CD4-positive, alpha-beta T cell treated with Interleukin-12 subunit alpha and Interleukin-12 subunit beta, for 1 hour (primary cell): ENCODE measurements at places on chromosomes 4 and X.

DNA sequence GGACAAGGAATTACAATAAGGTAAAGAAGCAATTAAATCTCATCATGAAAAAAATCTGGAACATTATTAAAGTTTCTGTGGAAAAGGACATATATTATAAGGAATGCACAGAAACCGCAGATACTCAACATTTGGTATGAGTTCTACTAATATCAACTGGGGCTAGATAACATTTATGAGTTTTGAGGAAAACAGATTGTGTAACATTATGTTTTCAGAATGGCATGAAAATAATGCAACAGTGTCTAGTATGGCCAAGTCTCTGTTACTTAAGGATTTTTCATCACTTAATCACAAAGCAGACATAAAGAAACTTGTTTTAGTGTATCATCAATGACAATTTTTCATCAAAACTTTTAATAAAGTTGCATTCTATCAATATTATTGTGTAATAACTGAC is 785.0 kb downstream of the GLUD2 start:
- DNase-seq = no peak

- no peak for DNase-seq
Measured at GRCh38 chr4:94063084-94063483, 144.6 kb upstream of the SMARCAD1 start.

DNA sequence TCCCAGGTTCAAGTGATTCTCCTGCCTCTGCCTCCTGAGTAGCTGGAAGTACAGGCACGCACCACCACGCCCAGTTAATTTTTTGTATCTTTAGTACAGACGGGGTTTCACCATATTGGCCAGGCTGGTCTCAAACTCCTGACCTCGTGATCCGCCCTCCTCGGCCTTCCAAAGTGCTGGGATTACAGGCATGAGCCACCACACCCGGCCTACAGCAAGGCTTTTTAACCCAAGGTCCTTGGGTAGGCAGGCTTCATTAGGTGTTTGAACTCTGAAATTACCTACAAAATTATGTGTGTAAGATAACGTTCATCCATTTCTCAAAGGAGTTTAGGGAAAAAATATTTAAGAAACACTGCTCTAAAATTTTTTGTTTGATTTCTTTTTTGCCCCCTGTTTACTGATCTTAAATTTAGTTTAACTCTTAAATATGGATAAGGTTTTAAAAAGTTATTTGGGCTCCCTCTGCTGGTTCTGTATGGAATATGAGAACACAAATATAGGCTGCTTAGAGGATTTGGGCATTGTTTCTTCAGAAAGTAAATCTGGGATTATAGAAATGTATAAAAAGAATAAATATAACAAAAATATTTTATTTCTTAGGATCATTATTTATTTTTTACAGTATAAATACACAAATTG is 92.8 kb downstream of the CBR4 start:
- peak; percentile 13 for DNase-seq

GRCh38 chr4:130210864-130211263 is 1114.9 kb downstream of the C4orf33 start:
- no peak for DNase-seq

- no peak for DNase-seq
Measured at GRCh38 chrX:148784856-148785255, 284.4 kb downstream of the AFF2 start.

GRCh38 chr4:123418351-123418931 is 21.8 kb downstream of the SPRY1 start:
- DNase-seq = no peak

DNA sequence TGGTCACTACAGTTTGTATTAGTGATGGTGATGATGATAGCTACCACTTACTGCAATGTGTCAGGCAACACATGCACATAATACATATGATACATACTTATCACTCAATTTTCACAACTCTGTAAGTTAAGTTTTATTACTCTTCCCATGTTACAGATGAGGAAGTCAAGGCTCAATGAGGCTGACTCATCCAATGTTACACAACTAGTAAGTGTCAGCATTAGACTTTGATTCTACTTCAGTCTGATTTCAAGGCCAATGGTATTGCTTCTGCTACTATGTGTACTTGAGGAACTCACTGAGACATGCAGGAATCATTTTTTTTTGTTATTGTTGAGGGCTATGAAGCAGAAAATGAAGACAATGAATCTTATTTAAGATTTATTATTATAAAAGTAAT is 96.4 kb upstream of the TRPC5OS start:
- DNase-seq = no peak

DNA sequence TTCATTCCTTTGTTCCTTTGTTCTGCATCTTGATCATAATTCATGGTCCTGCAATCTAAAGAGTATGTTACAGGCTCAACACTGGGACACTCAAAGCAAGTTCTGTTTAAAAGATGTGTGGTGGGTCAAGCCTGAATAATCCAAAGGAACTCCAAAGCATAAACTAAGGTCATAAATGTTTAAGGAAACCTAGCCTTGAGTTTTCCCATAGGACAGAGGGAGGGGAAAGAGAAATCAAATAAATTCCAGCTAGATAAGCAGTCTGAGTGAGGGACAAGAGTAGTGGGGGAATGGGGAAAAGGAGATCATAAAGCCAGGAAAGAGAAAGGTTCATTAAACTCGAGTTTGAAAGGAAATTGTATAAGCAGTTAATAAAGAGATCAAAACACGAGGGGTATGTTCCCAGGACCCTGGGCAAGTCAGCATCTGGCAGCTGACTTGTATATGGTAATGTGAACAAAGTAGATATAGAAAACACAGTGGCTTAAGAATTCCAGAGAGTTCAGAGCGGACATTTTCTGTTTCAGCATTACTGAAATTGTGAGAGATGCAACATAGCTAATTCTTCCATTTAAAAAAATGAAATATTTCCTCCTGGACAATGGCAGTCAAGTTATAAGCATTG is 125.8 kb upstream of the EDNRA start:
- DNase-seq = no peak

- DNase-seq = no peak
Measured at GRCh38 chr4:155591738-155592143, 74.9 kb upstream of the GUCY1A1 start.

GRCh38 chrX:48798318-48798717 is 3.5 kb upstream of the HDAC6 start:
- DNase-seq = no peak

DNA sequence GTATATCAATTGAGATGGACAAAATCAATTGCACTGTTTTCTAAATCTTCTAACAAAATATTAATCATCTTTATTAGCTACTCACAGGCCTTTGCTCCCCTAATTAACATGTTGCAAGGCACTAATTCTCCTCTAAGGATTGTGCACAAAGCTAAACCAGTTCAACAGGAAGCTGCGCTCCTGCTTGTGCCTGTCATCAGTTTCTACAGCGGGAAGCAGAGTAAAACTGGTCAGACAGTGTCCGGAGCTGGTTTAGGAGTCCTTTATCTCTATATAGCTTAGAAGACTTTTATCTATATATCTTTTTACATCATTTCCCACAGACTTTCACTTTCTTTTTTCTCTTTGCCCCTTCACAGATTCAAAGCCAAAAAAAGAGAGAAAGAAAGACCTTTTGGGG is 79.1 kb downstream of the ELOVL6 start:
- peak; percentile 2 for DNase-seq

DNA sequence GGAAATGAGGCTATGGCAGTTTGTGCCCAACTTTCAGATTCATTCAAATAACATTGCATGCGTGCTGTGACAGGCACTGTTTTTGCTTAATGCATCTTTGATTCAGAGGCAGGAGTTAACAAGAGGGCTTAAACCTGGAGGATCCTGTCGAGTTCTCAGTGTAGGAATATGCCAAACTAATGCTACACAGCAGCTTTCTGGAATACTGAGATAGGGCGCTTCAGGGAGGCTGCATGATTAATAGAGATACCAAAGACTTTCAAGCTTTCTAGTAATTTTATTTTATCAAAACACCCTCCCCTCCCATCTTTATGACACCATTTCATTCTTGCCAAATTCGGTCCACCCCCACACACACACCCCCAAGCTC is 636 bp upstream of the TIMM8A start:
- DNase-seq = no peak

DNA sequence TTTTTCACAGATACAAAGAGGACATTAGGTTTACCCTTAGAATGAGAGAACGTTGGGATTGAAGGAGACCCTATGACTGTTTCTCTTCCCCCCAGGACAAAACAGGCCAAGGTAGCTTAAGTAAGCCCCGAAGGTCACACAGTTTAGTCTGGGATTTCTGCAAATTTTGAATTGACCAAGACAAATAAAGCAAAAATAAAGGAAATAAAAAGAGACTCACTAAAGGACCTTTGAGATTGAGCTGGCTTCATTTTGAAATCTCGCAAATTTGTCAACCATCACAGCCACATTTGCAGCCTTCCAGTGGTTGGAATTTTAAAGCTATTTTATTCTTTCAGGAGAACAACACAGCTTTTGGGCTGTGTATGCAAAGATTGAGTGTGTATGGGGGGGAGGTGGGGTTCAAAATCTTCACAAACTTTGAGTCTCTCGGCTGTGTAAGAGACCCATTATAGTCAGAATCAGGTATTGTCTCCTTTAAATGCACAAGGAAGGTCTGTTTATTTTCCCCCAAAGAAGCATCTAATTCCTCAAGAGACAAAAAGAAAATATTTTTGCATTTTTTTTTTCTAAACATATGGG is 4.2 kb downstream of the TMSB4X start:
- no peak for DNase-seq

GRCh38 chr4:89754531-89754930 is 82.4 kb downstream of the SNCA start:
- DNase-seq = no peak

DNA sequence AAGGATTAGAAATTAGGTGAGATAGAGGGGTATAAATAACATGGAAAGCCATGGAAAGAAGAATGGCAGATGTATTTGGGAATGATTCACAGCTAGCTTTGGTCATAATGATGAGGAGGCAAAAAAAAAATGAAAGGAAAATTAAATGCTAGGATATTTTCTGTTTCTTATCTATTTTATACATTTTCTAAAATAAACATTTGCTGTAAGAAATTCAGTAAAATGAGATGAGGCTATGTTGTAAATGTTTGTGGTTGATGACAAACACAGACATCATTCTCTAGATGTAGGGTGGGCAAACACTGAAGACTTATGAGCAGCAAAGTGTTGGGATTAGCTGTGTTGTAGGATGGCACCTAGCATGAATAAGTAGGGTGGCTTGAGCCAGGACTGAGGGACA is 407.1 kb downstream of the IL15 start:
- no peak for DNase-seq

- no peak for DNase-seq
Measured at GRCh38 chrX:14056206-14056605, 26.5 kb upstream of the GEMIN8 start.

- DNase-seq = no peak
Measured at GRCh38 chr4:171025776-171026175, 787.4 kb upstream of the GALNTL6 start.

GRCh38 chrX:39675619-39676018 is 422.1 kb downstream of the BCOR start:
- DNase-seq = no peak

GRCh38 chr4:93042746-93043145 is 739.0 kb downstream of the GRID2 start:
- no peak for DNase-seq

- no peak for DNase-seq
Measured at GRCh38 chr4:80619070-80619674, 283.6 kb downstream of the CFAP299 start.

GRCh38 chrX:45771114-45771513 is 570.4 kb upstream of the DIPK2B start:
- DNase-seq = no peak

DNA sequence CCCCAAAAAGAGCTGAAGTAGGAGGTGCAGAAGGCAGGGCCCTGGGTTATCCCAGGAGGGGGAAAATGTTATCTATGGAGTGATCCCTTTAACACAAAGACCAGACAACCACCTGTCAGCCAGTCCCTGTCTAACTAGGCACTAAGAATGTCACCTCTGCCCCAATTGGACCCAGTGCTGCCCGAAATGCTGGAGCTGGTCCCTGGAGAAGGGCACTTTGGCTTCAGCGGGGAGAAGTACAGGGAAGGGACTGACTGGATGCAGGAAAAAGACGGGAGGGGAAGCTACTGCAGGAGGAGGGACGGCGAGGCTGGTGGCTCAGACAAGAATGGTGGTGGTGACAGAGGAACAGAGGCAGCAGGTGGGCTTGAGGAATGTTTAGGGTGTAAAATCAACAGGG is 17.3 kb downstream of the PHKA2 start:
- no peak for DNase-seq

DNA sequence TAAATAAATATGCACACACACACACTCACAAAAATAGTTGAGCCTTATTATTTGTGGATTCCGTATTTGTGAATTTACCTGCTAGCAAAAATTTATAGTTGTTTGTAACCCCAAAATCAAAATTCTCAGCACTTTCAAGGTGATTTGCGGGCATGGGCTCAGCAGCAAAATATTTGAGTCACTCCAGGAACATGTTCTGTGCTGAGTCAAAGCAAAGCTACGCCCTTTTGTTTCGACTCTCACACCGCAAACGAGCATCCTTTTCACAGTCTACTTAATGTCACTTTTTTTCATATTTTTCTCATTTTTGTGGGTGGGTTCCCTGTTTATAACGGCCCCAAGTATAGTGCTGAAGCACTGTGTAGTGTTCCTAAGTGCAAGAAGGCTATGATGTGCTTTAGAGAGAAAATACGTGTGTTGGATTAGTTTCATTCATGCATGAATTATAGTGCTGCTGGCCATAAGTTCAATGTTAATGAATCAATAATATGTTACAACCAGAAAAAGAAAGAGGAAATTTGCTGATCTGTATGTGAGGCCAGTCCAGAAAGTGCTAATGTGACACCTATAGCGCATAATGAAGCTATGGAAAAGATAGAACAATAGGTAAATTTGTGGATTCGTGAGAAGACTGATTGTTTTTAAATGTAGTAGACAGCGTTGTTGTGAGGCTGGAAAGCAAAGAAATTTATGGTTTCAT is 723.2 kb upstream of the AGA start:
- no peak for DNase-seq

GRCh38 chr4:10101671-10102473 is 14.7 kb downstream of the WDR1 start:
- no peak for DNase-seq

GRCh38 chr4:150501983-150502382 is 80.0 kb upstream of the MAB21L2 start:
- no peak for DNase-seq

DNA sequence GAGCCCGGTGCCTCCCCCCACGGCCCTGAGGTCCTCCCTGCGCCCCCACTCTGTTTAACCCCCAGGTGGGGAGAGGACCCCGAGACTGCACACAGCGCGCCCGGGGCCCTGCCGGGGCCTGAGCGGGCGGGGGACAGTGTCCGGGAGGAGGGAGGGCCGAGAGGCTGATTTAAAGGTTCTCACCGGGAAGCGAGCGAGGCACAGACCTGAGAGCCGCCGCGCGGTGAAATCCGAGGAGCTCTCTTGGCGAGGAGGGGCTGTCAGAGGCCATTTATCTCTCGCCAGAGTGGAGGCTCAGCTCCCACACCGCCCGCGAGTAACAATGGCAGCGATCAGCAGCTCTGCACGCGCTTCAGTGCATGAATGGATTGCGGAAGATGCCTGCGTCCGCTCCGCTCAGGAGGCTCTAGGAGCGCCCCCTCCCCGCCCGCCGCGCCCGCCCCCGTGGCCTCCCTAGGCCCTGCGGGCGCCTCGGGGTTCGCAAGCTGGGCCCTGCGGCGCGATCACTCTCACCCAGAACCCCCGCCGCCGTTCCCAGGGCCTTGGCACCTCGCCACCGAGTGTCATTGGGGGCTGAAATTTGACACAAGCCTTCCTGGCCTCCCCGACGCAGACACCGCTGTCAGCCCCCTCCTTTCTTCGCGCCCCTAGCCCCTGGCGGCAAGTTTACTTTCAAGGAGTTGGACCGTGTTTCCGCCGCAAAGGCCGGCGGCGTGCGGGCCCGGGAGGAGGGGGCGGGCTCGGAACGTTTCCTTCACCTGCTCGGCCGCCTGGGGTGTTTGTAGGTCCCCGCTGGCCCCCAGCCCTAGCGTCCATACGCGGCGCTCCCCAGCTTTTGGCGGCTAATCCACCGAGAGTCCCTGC is 48.7 kb upstream of the BCOR start:
- peak; percentile 25 for DNase-seq
